Stomach (tissue), 19 donors: ENCODE measurements at places on chromosomes 1 and 21. TPM values are rescaled to one million over a fixed set of nuclear protein-coding genes. Genes with fewer than 3 reads are reported as not detected.

DNA sequence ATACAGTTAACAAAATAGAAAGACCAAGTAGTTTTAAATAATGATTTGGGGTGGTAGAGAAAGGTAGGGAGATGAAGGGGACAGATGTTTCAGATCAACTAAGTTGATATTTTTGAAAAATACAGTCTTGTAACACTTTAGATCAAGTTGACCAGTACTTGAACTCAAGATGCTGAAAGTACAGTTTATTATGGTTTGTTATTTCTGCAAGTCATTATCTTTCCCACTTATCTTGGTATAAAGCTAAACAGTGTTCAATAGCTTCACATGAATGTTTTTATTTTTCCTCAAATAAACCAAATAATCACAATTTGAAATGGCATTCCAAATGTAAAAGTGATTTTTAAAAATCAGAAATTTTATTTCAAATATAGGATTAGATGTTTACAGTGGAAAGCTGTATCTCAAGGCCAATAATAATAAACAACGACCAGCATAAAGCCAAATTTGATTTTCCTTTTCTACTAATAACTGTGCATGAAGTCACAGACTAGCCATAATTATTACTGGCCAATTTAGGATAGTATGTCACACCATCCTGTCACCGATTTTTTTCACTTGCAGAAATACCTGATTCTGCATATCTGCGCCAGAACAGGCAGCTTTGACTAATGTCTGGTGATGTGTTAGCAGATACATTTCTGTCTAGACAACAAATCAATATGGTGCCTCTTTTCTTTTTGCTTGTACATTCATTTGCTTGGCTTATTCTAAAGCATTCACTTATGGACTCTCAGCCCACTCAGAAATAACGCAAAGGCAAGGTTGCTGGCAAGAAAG lies 320.2 kb downstream of the TM2D1 start:
- no peak for DNase-seq
- peaks cover 33% of the 10 kb centered on the region for H3K36me3 ChIP-seq
- peaks cover 38% of the 10 kb centered on the region for H3K4me1 ChIP-seq
- no peak overlapping the region for H3K27ac ChIP-seq

DNA sequence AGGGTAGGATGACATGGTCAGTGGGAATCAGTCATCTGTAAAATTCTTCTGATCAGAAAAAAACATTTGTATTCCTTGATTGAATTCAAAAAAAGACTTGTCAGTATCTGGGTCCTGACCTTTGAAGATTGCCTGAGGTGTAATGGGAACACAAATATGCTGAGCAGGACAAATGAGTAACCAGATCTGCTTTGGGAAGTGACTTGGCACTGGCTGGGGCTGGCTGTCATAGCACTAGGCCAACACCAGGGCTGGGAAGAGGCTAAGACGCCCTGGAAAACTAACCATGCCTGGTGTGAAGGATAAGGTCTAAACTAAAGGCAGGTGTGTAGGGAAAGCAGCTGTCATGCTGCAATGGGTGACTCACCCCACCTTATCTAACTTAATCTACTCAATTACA lies 452.9 kb upstream of the BEND5 start:
- H3K27ac ChIP-seq = no peak overlapping the region
- H3K27me3 ChIP-seq = no peaks in the 10 kb centered on the region
- no peak overlapping the region for H3K4me3 ChIP-seq
- peak; percentile 64 for DNase-seq
- no peaks in the 10 kb centered on the region for H3K4me1 ChIP-seq

RHOU gene
- 30.0 TPM for total RNA-seq

DNA sequence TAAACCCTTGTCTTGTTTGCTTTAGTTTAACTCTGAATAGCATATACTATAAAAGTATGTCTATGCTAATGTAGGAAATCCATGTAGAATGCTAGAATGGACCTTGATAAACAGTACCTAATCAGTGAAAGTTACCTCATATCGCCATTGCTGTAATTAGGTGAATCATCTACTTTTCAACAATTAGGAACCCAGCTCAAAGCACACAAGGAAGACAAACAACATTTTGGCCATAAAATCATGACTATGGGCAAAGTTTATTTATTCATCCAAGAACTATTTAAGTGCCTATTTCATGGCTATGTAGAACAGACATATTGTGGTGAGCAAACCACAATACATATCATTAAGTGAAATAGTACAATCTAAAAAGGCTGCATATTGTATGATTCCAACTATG lies 1043.2 kb downstream of the BRINP3 start:
- H3K4me1 ChIP-seq = no peaks in the 10 kb centered on the region
- no peaks in the 10 kb centered on the region for H3K27me3 ChIP-seq
- no peak for DNase-seq
- no peak overlapping the region for H3K4me3 ChIP-seq
- H3K27ac ChIP-seq = no peak overlapping the region
- no peaks in the 10 kb centered on the region for H3K36me3 ChIP-seq

HJV gene
- total RNA-seq = not detected

SPATA17 gene
- total RNA-seq = 1.5 TPM

DNA sequence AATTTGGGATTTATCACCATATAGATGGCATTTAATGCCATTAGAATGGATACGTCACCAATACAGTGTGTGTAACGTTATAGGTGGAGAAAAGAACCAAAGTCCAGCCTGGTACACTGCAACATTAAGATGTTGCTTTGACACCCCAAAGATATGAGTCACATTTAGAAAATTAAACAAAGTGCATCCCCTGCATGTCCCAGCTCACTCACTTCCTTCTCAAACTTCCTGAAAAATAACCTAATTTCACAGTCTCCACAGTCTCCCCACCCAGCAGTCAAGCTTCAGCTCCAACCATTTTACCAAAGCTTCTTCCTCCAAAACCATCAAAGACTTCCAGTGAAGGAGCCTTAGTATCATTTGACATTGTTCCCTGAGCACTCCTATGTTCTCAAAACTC lies 111.9 kb downstream of the OMA1 start:
- no peaks in the 10 kb centered on the region for H3K4me1 ChIP-seq
- DNase-seq = no peak
- H3K4me3 ChIP-seq = no peak overlapping the region

DYRK3 gene
- total RNA-seq = 2.9 TPM

GRCh38 chr1:73781251-73781650 lies 416.7 kb downstream of the LRRIQ3 start:
- no peaks in the 10 kb centered on the region for H3K4me1 ChIP-seq
- DNase-seq = no peak
- H3K27me3 ChIP-seq = no peaks in the 10 kb centered on the region
- H3K4me3 ChIP-seq = no peak overlapping the region
- H3K27ac ChIP-seq = no peak overlapping the region
- no peaks in the 10 kb centered on the region for H3K36me3 ChIP-seq

- no peak overlapping the region for H3K4me3 ChIP-seq
- no peak for DNase-seq
- no peaks in the 10 kb centered on the region for H3K36me3 ChIP-seq
- no peaks in the 10 kb centered on the region for H3K27me3 ChIP-seq
- H3K4me1 ChIP-seq = peaks cover 9% of the 10 kb centered on the region
Observed at GRCh38 chr1:183721041-183721440, 67.9 kb upstream of the APOBEC4 start.

DNA sequence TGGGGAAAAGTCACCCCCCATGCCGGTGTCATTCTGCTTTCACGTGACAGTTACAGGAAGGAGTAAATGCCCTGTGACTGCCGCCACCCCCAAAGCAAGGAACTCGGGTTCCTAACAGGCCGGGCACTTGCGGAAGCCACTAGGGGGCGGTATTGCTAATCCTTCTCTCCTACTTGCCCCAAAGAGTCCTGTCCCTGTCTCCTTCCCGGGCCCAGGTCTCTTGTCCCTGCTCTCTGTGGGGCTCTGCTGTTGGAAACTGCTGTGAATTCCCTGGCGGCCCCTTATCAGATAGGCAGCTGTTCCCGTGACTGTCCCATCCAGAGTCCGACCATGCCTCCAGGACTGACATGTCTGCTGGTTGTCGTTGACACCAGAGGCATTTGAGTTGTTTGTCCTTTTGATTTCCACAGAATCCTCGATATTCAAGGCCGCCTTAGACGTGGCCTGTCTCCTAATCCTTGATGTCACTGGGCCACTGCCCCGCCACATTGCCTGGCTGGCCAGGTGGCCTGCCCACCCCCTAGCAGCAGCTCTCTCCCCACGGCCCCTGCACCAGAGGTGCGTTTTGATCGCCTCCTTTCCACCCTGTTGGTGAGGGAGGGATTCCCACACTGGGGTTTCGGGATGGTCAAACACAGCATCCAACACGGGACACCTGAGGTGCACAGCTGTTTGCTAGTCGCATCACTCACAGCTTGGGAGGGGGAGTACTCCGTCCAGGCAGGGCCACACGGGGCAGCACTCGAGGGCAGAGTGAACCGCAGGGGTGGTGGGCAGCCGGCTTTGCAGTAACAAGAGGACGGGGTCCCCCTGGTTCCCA lies 37.3 kb downstream of the CHAF1B start:
- H3K27ac ChIP-seq = no peak overlapping the region
- H3K36me3 ChIP-seq = peaks cover 11% of the 10 kb centered on the region
- H3K27me3 ChIP-seq = no peaks in the 10 kb centered on the region

DNA sequence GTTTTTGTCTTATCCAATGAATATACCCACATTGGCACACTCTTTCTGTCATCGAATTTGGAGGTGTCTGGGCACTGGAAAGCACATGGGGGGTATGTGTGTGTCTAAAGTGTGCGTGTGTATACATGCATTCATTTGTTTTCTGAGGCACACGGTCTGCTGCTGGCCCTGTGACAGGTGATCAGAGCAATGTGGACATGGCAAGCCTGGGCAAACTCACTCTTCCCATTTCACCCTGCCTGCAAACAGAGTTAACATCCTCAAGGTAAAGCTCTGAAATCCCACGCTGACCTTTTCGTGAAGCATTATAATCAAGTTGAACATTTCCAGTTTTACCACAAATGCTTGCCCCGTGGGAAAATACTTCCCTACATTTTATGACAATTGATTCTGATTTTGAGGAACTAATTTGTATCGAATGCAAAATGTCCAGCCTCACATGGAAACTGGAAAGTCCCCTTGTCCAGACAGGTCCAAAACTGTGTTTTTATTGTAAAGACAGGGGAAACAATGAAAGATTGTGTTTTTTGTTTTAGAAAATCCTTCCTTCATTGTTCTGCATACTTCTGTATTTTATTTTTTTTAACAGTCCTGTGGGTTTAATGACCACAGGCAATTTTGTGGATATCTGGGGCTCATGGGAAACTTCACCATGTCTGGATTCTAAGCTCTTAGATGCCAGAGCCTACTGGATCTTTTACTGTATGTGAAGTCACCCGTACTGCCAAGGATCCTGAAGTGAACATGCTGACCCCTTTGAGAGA lies 160.9 kb downstream of the PBX1 start:
- H3K36me3 ChIP-seq = no peaks in the 10 kb centered on the region
- peaks cover 85% of the 10 kb centered on the region for H3K4me1 ChIP-seq
- H3K27me3 ChIP-seq = no peaks in the 10 kb centered on the region
- H3K4me3 ChIP-seq = no peak overlapping the region

GRCh38 chr1:66266350-66266749 lies 267.6 kb upstream of the SGIP1 start:
- H3K36me3 ChIP-seq = no peaks in the 10 kb centered on the region
- H3K4me3 ChIP-seq = no peak overlapping the region
- no peaks in the 10 kb centered on the region for H3K27me3 ChIP-seq
- no peak overlapping the region for H3K27ac ChIP-seq

DNA sequence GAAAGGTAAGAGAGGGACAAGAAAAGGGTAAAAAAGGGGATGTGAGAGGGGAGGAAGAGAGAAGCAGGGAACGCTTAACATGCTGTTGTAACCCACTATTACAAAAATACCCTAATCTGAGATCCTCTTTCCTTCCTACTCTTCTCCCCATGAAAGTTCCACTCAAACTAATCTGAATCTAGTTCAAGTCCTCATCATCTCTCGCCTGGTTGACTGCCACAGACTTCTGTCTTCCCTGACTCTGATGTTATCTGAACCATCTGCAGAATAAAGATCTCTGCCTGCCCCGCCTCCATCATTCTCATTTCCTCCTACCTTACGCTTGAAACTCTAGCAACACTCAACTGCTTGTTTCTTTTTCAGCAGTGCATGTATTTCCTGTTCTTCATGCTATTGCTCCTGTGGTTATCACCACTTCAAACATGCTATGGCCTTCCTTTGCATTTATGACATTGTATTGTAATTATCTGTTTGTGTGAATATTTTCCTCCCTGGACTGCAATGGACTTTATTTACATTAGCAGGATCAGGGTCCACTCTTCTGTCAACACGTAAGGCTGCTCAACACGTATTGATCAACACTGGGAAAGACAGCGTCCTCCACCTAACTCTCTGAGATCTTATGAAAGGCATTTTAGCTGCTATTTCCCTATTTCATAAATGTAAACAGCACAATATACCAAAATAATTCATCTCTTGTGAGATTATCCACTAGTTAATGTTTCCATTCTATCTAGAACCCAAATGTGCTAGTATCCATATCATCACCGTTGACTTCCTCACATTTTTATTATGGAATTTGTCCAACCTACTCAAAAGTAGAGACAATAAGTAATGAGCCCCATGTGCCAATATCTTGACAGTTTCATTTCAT lies 215.5 kb upstream of the USP25 start:
- H3K4me3 ChIP-seq = no peak overlapping the region
- no peaks in the 10 kb centered on the region for H3K4me1 ChIP-seq
- no peak overlapping the region for H3K27ac ChIP-seq
- H3K27me3 ChIP-seq = no peaks in the 10 kb centered on the region
- H3K36me3 ChIP-seq = no peaks in the 10 kb centered on the region
- DNase-seq = no peak

GRCh38 chr1:23657659-23658275 lies 33.8 kb upstream of the RPL11 start:
- no peak overlapping the region for H3K27ac ChIP-seq
- peak; percentile 54 for DNase-seq
- no peaks in the 10 kb centered on the region for H3K36me3 ChIP-seq
- peaks cover 13% of the 10 kb centered on the region for H3K27me3 ChIP-seq
- H3K4me3 ChIP-seq = no peak overlapping the region
- no peaks in the 10 kb centered on the region for H3K4me1 ChIP-seq

MYOG gene
- total RNA-seq = not detected

DNA sequence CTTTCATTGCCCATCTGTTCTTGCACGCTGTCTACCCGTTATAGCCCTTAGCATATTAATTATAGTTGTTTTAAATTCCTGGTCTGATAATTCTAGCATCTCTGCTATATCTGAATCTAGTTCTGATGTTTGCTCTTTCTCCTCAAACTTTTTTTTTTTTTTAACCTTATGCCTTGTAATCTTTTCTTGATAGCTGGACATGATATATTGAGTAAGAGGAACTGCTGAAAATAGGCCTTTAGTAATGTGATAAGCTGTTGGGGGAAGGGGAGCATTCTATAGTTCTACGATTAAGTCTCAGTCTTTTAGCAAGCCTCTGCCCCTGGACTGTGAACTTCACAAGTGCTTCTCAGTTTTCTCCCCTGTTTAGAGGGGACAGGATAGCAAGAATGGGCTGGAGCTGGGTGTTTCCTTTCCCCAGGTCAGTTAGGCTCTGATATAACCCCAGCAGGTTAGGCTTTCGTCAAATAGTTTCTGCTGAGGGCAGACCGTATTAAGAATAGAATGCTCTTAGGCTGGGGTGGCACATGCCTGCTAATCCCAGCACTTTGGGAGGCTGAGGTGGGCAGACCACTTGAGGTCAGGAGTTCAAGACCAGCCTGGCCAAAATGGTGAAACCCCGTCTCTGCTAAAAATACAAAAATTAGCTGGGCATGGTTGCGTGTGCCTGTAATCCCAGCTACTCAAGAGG lies 62.2 kb downstream of the ZFYVE9 start:
- no peak overlapping the region for H3K27ac ChIP-seq
- H3K4me3 ChIP-seq = no peak overlapping the region
- H3K4me1 ChIP-seq = peaks cover 8% of the 10 kb centered on the region
- no peaks in the 10 kb centered on the region for H3K36me3 ChIP-seq
- H3K27me3 ChIP-seq = no peaks in the 10 kb centered on the region

TTC39A gene
- 69.6 TPM for total RNA-seq
